ENCODE measurements at places on chromosomes 1 and 21.

GRCh38 chr1:44047131-44047530 lies 15.9 kb upstream of the SLC6A9 start:
- no peak for DNase-seq

- DNase-seq, result no peak
Observed at GRCh38 chr1:18705811-18706210, 75.2 kb downstream of the PAX7 start.

DNA sequence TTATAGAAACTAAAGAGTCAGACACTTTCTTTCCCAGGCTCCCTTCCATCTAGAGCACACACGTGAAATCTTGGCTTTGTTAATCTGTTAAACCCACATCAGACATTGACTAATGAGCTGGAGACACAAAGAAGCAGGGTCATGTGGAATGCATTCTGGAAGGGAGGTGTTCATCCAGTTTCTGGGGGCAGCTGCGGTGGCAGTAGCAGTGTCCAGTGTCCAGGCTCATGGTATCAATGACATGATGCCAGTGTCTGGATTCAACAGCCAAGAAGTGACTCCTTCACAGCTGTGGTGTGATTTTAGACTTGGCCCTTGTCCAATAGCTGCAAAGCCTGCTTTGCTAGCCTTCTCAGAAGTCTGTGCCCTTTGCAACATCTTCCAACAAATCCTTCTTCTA lies 95.2 kb downstream of the NTPCR start:
- no peak for DNase-seq

DNA sequence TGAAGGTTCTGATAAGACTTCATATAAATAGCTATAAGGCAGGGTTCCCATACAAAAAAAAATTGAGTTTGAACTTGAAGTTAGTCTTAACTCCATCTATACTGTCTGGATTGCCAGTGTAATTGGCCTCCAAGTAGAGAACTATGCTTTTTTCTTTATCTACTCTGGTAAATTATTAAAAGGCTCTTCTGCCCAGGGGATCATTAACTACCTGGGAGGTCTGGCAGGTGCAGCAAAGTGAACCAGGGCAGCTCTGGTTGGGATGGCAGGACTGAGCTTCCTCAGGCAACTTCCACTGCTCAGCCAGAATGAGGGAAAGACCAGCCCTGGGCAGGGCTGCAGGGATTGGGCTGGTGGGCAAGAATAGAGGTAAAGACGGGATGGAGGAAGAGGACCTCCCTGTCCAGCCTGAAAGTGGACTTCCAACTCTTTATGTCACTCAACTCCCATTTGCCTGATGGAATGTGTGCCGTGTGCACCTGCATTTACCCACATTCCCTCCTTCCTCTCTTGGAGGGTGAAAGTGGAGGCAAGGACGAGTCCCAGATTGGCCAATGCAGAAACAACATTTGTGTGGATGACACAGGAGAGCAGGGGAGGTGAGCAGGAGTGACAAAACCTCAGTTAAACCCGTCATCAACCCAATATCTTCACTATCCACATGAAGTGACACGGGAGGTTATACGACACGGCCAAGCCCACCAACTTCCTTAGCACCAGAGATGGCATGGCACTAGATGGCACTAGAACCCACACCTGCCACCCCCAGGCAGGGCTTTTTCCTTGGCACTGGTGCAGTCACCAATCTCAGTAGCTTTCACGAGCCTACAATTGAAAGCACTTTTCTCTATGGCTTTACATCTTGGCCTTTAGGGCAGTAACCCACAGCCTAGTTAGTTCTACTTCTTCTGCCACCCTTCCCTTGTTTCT lies 25.2 kb downstream of the CCN1 start:
- peak; percentile 19 for DNase-seq

GRCh38 chr1:7315316-7315715 lies 455.8 kb upstream of the VAMP3 start:
- no peak for DNase-seq

DNA sequence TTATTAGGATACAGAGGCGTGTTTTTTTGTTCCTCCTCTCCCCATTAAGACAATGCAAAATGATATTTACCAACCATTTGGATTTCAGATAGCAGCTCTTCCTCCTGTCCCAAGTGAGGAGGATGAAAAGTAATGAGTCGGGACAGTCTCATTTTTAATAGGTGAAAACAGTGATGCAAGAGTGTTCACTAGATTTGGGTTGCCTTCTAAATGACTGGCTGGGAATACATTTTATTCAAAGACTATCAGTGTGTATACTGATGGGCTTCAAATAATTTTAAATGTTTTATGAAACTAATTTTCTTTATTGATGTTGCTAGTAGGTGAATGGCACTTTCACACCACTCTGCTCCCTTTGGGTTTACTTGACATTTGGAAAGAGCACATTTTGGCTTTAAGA lies 2.1 kb downstream of the RCOR3 start:
- DNase-seq, result no peak

DNA sequence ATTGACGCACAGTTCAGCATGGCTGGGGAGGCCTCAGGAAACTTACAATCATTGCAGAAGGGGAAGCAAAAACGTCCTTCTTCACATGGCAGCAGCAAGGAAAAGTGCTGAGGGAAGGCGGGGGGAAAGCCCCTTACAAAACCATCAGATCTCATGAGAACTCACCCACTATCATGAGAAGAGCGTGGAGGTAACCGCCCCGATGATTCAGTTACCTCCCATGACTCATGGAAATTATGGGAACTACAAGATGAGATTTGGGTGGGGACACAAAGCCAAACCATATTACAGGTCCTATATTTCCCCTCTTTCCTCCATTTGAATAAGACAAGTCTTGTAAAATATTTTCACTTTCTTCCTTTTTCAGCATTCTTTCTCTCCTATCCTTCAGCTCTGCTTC lies 7.7 kb upstream of the TTLL7 start:
- DNase-seq, result no peak

Data from H4 (cell line).